SK-N-MC (cell line): ENCODE measurements at places on chromosomes 1 and 21.

- no peak for DNase-seq
Observed at GRCh38 chr1:226063224-226063976, 884 bp downstream of the H3-3A start.

DNA sequence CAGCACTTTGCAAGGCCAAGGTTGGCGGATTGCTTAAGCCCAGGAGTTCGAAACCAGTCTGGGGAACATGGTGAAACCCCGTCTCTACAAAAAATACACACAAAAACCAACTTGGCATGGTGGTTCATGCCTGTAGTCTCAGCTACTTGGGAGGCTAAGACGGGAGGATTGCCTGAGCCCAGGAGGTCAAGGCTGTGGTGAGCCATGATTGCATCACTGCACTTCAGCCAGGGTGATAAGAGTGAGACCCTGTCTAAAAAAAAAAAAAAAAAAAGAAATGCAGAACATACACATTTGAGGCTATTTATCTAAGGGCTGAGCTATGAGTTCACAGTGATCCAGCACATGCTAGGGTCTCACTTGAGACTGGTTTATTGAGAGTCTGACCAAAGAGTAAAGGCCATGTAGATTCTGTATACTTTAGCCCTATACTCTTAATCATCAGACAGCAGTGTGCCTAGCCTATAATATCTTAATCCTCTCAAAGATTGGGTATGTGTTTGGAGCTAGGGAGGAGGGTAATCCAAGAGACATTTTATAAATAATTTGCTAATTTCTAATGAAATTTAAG is 23.9 kb downstream of the RNF2 start:
- no peak for DNase-seq

- no peak for DNase-seq
Observed at GRCh38 chr1:244226435-244226834, 175.4 kb downstream of the ZBTB18 start.

GRCh38 chr1:158007667-158008386 is 14.4 kb downstream of the KIRREL1 start:
- DNase-seq = no peak

GRCh38 chr21:16841975-16842695 is 670.7 kb upstream of the CXADR start:
- no peak for DNase-seq

DNA sequence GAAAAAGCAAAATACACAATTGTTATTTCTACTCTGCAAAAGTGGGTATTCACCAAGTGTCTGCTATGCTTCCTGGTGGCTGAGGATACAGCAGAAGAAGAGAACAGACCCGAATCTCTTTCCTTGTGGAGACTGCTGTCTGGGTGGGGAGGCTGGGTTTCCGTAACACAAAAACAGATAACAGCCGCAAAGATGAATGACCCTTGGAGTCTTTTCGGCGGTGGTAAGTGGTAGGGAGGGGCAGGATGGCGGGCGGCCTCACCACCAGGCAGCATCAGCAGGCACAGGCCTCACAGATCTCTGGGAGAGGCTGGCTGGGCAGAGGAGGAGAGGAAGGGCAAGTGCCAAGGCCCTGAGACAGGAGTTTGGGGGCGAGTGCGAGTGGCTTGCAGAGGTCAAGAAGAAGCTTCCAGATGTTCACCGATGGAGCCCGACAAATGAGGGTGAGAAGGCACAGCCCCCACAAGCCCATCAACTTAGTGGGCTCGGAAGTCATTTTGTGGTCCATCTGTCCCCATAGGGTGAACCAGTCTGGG is 164.2 kb downstream of the RHOU start:
- no peak for DNase-seq

DNA sequence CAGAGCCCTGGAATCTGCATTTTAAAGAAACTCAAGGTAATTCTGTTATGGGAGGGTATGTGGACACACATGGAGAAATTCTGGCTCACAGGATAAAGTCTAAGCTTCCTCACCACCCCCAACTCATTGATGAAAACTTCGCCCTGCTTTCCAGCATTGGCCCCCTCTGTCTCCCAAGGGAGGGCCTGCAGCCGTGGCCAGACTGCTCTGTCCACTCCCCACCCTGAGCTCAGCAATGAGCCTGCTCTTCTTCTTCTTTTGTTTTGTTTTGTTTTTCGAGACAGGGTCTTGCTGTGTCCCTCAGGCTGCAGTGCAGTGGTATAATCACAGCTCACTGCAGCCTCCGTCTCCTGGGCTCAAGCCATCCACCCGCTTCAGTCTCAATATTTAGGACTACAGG is 136.8 kb upstream of the EDN2 start:
- DNase-seq = no peak

- DNase-seq = no peak
Observed at GRCh38 chr1:203448521-203449061, 27.0 kb upstream of the PRELP start.

DNA sequence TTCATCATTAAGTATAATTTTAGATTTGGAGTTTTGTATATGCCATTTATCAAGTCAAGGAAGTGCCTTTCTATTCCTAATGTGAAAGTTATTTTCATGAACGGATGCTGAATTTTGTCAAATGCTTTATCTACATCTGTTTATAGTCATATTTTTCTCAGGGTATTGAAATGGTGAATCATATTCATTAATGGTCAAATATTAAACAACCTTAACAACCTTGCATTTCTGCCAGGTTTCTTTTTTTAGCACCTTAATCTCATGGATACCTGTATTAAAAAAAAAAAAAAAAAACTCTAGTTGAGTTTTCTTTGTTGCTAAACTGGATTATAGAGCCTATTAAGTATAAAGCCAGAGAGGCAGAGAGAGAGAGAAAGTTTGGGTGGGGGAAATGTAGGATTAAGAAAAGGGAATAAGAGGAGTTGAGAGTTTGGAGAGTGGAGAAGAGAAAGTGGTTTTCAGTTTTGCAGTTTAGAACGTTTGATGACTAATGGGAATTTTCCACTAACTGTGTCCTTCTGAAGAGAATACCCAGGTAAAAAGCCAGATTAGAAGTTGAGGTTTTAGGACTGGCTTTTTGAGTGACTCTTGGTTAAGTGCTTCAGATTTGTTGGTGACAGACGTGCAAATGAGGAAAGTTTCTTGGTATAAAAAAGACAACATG is 305.0 kb downstream of the HLX start:
- no peak for DNase-seq

- no peak for DNase-seq
Observed at GRCh38 chr1:40824591-40825434, 37.4 kb downstream of the CITED4 start.

DNA sequence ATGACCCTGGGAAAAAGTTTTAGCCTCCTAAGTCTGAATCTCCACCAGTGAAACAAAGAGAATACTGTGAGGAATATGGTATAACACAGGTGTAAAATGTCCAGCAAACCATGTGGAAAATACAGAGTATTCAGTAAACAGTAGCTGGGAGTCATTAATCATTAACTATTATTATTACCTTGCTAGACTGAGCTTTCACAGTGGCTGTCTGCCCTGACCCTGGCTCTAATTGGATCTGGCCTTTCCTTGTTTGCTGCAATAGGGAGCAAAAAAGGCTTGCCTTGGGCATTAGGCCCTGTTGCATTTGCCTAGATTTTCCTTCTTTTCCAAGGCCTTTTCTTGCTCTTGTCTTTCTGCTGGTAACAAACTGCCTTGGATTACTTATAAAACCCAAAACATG is 179.1 kb upstream of the BEND5 start:
- DNase-seq = no peak

GRCh38 chr21:29321932-29322928 is 23.5 kb downstream of the BACH1 start:
- no peak for DNase-seq

- no peak for DNase-seq
Observed at GRCh38 chr1:67942274-67942673, 108.2 kb downstream of the DIRAS3 start.

DNA sequence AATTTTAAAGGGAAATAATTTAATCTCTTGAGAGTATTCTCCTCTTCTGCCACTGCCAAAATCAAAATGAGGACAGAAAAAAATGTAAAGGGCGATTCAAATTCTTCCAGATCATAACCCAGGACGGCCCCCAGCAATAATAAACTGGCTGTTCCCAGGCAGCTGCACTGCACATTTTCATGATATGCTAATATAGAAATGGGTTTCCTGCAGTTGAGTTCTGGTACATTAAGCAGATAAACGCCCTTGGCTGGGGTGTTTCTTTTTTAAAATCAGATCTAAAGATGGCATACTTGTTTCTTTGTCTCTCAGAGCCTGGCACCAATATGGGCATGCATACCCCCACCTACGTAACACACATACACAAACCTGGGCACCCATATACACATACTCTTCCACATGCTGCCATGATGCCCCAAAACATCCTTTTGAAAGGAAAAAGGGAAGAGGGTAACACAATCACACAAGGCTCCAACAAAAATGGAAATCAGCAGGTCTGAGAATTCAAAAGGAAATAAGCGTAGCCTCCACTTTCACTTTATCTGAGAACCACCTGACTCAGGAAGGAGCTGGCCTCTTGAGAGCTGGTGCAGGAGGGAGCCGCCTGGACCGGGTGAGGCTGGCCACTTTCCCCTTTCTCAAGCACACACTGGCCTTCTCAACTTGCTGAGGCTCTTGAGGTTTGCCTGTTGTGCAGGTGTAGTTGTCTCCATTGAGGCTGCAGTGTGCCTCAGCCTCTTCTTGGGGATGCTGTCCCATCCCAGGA is 653.4 kb downstream of the KIF26B start:
- no peak for DNase-seq

GRCh38 chr1:240878631-240879030 is 266.7 kb upstream of the GREM2 start:
- no peak for DNase-seq

DNA sequence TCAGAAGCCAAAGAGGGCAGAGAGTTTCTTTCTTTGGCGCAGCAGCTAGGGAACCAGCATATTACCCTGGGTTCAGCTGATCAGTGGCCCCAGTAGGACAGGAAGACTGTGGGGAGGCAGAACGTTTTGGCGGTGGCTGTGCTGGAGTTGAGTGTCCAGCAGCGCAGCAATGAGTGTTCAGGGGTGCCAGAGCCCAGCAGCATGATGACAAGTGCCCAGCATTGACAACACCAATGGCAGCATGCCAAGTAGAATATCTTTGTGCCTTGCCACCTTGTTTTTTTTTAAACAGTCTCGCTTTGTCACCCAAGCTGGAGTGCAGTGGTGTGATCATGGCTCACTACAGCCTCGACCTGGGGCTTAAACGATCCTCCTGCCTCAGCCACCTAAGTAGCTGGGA is 106.7 kb upstream of the CDC42BPA start:
- no peak for DNase-seq

DNA sequence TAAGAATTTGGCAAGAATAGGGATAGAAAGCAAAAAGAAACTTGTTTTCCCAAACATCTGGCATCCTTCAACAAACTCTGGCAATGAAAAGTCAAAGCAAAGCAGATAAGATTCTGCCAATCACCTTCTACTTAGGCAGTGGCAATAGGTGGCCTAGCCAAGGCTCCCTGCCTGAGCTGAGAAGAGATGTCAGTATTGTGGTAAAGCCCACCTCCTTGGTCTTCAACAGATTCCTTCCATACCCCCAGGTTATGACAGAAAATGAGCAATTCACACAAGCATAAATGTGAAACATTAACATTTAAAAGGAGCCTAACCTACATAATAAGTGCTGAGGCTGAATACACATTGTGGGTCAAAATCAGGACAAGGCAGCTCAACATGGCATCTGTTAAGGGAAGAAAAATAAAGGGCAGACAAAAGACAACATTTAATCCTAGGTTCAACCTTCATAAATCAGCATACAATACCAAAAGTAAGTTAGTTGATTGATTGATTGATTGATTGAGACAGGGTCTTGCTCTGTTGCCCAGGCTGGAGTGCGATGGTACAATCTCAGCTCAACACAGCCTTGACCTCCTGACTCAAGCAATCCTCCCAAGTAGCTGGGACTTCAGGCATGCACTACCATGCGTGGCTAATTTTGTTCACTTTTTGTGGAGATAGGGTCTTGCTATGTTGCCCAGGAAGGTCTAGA is 123.1 kb downstream of the AKT3 start:
- no peak for DNase-seq

- no peak for DNase-seq
Observed at GRCh38 chr1:27609210-27609555, 5.2 kb upstream of the AHDC1 start.

DNA sequence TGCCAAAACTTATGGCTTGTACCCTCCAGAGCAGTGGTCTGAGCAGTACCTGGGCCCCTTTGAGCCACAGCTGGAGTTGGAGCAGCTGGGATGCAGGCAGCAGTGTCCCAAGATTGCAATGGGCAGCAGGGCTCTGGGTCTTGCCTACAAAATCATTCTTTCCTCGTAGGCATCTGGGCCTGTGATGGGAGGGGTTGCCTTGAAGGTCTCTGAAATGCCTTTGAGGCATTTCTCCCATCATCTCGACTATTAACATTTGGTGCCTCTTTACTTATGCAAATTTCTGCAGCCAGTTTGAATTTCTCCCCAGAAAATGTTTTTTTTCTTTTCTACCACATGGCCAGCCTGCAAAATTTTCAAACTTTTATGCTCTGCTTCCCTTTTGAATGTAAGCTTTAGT is 31.0 kb upstream of the TSPAN2 start:
- no peak for DNase-seq

DNA sequence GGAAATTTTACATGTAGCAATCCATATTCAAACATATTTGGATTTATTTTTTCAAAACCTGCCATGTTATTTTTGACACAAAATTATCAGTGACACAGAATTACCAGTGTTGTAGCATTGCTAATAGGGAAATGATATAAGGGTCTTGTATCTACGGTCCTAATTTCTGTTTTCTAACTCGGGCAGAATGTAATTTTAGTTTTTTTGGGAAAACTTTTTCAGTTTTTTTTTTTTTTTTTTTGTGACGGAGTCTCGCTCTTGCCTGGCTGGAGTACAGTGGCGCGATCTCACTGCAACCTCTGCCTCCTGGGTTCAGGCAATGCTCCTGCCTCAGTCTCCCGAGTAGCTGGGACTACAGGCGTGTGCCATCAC is 2.6 kb downstream of the UQCRH start:
- DNase-seq = no peak

GRCh38 chr1:91764471-91765115 is 121.4 kb downstream of the TGFBR3 start:
- DNase-seq = no peak

GRCh38 chr1:231001892-231002291 is 23.0 kb downstream of the ARV1 start:
- no peak for DNase-seq

DNA sequence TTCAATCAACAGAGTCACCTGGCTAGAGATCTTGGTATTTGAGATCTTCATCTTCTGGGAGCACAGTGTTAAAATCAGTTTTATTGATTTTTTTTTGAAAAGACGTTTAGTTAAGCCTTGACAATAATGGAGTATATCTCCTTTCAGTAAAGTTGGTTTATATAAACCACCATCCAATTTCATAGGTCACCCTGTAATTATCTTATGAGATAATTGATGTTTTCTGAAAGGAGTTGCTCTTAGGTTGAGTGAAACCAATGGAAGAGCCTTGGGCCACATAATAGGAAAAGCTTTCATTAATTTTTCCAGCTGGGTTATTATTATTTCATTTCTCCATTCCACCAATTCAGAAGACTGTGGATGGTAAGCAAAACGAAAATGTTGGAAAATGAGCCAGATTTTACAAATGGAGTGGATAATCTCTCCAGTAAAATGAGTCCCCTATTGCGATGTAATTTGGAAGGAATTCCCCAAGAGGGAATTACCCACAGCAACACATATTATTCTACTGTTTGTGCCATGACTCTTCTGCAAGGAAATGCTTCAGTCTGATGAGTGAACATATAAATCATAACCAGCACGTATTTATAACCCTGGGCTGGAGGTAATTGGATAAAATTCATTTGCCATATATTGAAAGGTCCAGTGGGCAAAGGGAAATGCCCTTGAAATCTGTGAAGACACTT is 46.2 kb upstream of the TINAGL1 start:
- DNase-seq = no peak

GRCh38 chr1:224357626-224358124 is 996 bp downstream of the CNIH4 start:
- DNase-seq = no peak

GRCh38 chr1:86082183-86082582 is 74.4 kb downstream of the COL24A1 start:
- DNase-seq = no peak
